ENCODE measurements at places on chromosomes 5 and 9. TPM values are rescaled to one million over a fixed set of nuclear protein-coding genes. Genes with fewer than 3 reads are reported as not detected.
A peak's percentile ranks its signal among the peaks of the same experiment; 100 is the strongest.

ALDH1A1 gene
- 24.0 TPM for total RNA-seq

DNA sequence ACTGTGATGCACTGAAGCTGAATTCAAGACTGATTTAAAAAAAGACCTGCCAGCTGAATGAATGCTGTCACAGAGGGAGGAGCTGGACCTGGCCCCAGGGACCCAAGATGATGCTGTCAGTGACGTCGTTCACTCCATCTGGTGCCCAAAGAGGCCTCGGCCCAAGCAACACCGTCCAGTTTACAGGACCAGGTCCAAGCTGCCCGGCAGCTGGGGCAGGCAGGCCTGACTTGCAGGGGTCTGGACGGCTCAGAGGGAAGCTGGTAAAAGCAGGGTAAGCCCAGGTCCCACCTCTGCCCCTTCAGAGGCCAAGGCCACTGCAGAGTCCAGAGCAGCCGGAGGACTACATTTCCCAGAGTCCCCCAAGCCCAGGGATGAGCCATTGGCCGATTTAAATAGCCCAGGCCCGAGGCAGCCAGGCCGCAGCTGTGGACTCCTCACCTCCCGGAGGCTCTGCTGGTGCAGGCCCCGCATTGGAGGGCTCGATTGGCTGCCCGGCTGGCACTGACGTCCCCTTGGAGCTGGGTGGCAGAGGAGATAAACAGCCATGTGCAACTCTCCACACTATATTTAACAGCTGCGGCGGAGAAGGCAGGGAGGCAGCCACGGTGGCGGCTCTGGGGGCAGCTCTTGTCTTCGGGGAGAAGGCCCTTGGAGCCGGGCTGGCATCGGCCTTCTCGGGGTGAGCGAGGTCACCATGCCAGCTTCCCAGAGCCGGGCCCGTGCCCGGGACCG, at the start of gene PLPP7:
Gene PLPP7 (plus strand): TSS at position 423 of the 735 bp plus-strand sequence. CDS start 275 bp downstream, at position 698.
- peak; percentile 88 for DNase-seq
- H3K27ac ChIP-seq = peak within 1 kb of the TSS; percentile 93
- H3K27me3 ChIP-seq = no peaks in the 10 kb centered on the region
- peak within 1 kb of the TSS; percentile 59 for H3K4me3 ChIP-seq
- peaks cover 7% of the 10 kb centered on the region for H3K36me3 ChIP-seq

GRCh38 chr5:146428658-146429057, 18.5 kb upstream of the TCERG1 start:
- no peak overlapping the region for H3K4me3 ChIP-seq
- H3K27ac ChIP-seq = no peak overlapping the region
- no peaks in the 10 kb centered on the region for H3K27me3 ChIP-seq
- no peak for DNase-seq
- H3K36me3 ChIP-seq = no peaks in the 10 kb centered on the region
- no peaks in the 10 kb centered on the region for H3K4me1 ChIP-seq

- no peak overlapping the region for H3K27ac ChIP-seq
- H3K27me3 ChIP-seq = no peaks in the 10 kb centered on the region
- H3K36me3 ChIP-seq = no peaks in the 10 kb centered on the region
- DNase-seq = peak; percentile 59
- no peaks in the 10 kb centered on the region for H3K4me1 ChIP-seq
These were observed 572.5 kb upstream of the ARRDC3 start for GRCh38 chr5:91955610-91956009.

- H3K27me3 ChIP-seq = no peaks in the 10 kb centered on the region
- H3K27ac ChIP-seq = no peak overlapping the region
- no peaks in the 10 kb centered on the region for H3K36me3 ChIP-seq
- no peak overlapping the region for H3K4me3 ChIP-seq
These were observed 70.7 kb downstream of the MSX2 start for GRCh38 chr5:174794931-174795672.

DNA sequence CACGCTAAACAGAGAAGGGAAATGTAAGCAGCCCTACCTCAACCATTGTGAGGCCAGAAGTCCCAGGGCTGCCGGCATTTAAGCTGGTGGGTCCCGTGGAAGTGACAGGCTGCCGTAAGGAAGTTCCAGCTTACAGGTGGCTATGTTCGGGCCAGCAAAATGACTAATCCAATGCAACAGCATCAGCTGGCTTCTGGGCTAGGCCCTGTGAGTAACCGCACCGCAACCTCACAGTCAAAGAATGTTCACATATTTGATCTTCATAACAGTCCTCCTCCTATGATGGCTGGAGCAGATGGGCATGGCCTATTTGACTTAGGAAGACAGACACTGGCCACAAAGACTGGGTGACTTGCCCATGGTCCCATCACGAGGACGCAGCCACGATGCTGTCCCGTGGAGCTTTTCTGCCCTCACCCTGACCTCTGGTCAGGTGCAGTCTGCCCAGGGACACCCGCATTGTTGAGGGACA, 88.2 kb downstream of the LIFR start:
- DNase-seq = no peak
- H3K27me3 ChIP-seq = no peaks in the 10 kb centered on the region
- H3K4me1 ChIP-seq = no peaks in the 10 kb centered on the region
- peak overlapping the region; percentile 74 for H3K27ac ChIP-seq
- no peak overlapping the region for H3K4me3 ChIP-seq
- H3K36me3 ChIP-seq = no peaks in the 10 kb centered on the region

DNA sequence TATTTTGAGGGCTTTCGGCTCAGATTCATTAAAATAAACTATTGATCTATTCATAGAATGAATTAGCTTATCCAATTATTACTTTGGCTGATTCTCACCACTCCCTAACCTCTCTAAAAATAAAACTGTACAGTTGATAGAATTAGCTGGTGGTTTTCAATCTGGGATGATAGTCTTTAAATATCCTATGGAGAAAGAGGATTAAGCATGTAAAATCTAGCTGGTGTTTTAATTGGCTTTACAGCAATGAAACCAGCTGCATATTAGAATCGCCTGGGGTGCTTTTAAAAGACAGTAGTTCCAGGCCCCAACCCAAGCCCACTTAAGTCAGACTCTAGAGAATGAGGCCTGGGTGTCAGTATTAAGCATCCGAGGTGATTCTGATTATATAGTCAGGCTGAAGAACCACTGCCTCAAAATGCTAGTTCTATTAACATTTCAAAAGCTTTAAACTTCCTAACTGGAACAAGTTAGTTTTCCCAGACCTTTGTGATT, 95.1 kb downstream of the MAP1B start:
- H3K4me1 ChIP-seq = no peaks in the 10 kb centered on the region
- H3K27ac ChIP-seq = no peak overlapping the region
- no peaks in the 10 kb centered on the region for H3K27me3 ChIP-seq

DNA sequence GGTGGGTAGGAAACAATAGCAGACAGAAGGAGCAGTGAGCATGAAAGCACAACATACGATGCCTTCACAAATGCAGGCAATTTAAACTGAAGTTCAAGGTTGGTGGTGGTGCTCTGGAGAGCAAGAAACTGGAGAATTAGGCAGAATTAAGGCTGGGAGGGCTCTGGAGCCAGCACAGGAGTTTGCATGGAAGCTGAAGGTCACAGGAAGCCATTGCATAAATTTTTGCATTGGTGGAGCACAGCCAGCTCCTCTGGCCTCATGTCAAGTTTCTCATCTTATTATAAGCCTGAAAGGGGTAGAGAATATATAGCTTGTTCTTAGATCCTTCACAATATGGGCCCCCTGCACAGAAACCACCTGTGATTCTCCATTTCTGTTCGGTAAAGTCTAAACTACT, 207.4 kb downstream of the PAPPA start:
- no peaks in the 10 kb centered on the region for H3K27me3 ChIP-seq
- no peak overlapping the region for H3K4me3 ChIP-seq
- no peak for DNase-seq
- no peak overlapping the region for H3K27ac ChIP-seq
- peaks cover 15% of the 10 kb centered on the region for H3K4me1 ChIP-seq

DNA sequence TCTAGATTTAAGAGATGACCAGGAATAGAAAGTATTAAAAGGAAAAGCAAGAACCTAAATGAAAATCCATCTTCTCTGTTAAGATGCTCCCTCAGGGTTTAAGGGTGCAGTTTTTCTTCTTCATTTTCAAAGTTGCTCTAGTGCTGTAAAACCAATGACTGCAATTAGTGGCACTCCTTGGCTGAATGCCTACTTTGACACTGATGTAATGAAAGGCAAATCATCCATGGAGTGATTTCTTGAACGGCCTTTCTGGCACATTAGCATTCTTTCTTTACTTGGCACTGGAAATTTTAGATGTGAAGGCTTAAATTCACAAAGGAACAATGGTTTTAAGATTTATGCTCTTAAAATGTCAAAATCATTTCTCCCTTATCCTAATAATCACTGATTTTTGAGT, 19.3 kb upstream of the ISCA1 start:
- no peaks in the 10 kb centered on the region for H3K27me3 ChIP-seq
- H3K27ac ChIP-seq = no peak overlapping the region

DNA sequence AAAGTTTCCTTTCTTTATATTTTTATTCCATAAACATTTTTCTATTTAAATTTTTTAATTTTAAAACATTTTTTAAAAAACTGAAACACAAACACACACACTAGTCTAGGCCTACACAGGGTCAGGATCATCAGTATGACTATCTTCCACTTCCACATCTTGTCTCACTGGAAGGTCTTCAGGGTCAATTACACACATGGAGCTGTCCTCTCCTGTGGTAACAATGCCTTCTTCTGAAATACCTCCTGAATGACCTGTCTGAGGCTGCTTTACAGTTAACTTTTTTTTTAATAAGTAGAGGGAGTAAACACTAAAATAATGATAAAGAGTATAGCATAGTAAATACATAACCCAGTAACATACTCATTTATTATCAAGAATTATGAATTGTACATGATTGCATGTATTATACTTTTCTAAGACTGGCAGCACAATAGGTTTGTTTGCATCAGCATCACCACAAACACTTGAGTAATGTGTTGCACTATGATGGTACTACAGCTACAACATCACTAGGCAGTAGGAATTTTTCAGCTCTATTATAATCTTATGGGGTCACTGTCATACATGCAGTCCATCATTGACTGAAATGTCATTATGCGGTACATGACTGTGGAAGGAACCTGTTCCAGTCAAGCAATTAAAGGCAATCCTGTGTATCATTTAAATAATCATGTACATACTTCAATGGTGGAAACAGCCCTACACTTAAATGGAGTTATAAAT, 17.4 kb upstream of the CEP120 start:
- H3K27me3 ChIP-seq = no peaks in the 10 kb centered on the region
- H3K4me3 ChIP-seq = no peak overlapping the region
- DNase-seq = no peak
- H3K4me1 ChIP-seq = no peaks in the 10 kb centered on the region
- H3K36me3 ChIP-seq = no peaks in the 10 kb centered on the region
- no peak overlapping the region for H3K27ac ChIP-seq

WNT8A gene
- not detected for total RNA-seq

TEX10 gene
- total RNA-seq = 8.6 TPM

BHMT gene
- not detected for total RNA-seq

DNA sequence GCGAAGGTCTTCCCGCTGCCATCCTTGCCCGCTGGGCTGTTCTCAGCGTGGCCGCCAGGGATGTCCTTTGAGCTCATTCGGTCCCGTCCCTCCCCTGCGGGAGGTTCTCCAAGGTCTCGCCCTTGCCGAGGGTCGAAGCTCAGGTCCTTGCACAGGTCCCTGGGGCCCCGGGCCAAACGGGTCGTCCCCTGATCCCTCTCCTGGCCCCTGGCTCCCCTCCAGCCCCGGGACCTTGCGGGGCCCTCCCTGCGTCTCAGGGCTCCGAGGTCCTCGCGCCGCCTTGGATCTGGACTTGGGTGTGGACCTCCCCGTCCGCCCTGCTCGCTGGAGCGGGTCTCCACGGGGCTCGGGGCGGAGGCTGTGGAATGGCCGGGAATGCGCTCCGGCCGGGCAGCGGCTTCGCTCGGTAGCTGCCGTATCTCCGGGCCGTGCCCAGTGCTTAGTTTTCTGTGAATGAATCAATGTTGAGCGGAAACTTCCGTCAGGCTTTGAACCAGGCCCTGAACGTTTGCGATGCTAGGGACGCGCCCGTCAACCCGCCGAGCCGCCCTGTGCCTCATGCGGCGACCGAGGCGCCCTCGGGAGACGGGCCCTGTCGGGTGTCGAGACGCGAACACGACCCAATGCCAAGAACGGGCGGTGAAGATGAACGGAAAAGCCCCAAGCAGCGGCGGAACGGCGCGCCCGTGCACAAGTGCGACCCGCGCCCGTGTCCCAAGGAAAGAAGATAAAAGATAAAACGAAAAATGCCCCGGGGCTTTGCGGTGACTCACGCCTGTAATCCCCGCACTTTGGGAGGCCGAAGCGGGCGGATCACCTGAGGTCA, 780 bp downstream of the RNU6ATAC start:
- no peak overlapping the region for H3K27ac ChIP-seq
- H3K4me3 ChIP-seq = no peak overlapping the region
- H3K4me1 ChIP-seq = peaks cover 17% of the 10 kb centered on the region
- no peaks in the 10 kb centered on the region for H3K27me3 ChIP-seq
- H3K36me3 ChIP-seq = peaks cover 3% of the 10 kb centered on the region
- DNase-seq = peak; percentile 77

SELENOP gene
- total RNA-seq = 213 TPM

DNA sequence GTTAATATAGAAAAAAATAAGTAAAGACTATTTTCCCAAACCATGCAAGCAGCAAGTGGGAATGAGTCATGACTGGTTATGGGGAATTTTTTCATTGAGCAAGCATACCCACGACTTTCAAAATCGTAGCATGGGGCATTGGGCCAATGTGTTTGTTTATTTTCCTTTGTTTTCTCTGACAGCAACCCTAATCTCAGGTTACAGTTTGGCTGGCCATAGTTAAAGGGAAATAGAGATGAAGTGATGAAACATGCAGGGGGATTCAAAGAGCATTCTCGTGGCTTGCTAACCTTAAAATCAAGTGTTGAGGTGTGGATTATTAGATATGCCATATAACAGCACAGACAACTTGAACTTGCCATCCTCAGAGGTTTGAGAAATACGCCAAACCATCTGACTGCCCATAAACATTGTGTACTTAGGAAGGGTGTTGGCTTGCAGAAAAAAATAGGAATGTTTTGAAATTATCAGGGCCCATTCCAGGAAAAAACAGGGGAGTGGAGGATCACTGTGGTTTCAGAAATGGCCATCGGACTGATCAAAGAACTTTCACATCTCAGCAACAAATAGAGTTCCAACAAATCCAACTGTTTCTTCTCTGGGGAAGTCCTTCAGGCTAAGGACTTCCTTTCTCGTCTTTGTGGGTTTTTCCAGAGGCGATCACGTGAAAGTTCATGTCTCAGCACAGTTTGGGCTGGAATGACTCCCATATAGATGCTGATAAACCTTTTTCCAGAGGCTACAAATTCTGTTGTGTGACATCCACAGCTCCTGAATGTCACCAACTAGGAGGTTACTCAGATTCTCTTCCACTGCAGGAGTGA, 259.1 kb downstream of the SYK start:
- peaks cover 15% of the 10 kb centered on the region for H3K4me1 ChIP-seq
- H3K36me3 ChIP-seq = no peaks in the 10 kb centered on the region
- H3K4me3 ChIP-seq = no peak overlapping the region
- peak overlapping the region; percentile 56 for H3K27ac ChIP-seq
- peak; percentile 77 for DNase-seq

DNA sequence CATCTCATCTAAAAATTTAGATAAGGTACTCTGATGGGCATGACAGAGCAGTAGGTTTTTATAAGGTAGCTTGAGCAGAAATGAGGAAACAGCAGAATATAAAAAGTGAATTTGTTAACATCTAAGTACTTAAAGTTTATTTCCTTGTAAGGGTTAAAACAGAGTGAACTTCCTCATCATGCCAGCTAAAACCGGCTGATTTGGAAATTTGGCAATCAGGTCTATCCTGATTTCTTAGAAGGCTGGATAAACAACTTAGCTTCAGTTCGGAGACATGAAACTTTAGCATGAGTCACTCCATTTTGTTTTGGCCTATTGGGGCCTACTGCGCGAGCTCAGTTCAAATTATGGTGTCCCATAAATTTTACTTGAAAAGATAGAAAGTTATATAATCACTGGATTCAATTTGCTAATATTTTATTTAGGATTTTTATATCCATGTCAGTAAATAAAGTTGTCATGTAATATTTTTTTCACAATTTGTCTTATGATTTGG, 241.6 kb upstream of the RORB start:
- H3K36me3 ChIP-seq = no peaks in the 10 kb centered on the region
- H3K27me3 ChIP-seq = no peaks in the 10 kb centered on the region
- no peak for DNase-seq
- no peaks in the 10 kb centered on the region for H3K4me1 ChIP-seq
- no peak overlapping the region for H3K27ac ChIP-seq
- no peak overlapping the region for H3K4me3 ChIP-seq

CYLC2 gene
- total RNA-seq = not detected
